ENCODE measurements at places on chromosomes 11 and 22.

GRCh38 chr11:65310736-65311135 is 3.9 kb upstream of the CDC42EP2 start:
- no peak for DNase-seq

DNA sequence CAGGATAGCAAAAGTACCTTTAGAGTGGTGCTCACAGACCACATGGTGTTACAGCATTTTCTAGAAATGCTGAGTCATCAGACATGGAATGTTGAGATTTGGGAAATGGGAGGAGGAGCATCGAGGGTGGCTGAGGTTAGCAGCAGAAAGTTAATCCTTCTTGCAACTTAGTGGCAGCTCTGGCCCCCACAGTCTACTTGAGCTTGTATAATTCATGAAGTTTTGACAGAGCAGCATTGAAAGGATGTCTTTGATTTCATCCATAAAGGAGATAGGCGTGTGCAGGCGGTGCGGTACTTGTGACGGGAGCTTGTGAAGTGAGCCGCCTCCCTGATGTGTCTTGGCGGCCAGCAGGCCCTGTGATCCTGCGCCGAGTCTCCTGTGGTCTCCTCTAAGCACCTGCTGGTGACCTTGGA is 330.5 kb downstream of the TBC1D22A start:
- DNase-seq = no peak

DNA sequence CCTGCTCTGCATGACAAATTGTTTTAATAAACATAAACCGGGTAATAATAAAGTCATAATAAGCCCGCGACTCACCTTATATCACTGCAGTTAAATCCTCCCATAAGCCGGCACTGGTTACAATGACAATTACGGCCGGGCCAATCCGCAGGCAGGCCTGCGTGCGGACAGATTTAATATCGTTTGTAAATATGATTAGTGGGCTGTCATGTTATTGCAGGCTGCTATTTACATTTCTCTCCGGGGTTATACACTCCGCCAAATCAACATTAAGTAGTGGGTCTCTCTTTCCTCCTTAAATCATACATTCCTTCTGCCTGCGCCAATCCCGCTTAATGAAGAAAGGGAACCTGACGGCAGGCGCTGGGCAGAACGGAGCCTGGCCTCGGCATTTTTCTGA is 51.8 kb upstream of the LMO1 start:
- no peak for DNase-seq

DNA sequence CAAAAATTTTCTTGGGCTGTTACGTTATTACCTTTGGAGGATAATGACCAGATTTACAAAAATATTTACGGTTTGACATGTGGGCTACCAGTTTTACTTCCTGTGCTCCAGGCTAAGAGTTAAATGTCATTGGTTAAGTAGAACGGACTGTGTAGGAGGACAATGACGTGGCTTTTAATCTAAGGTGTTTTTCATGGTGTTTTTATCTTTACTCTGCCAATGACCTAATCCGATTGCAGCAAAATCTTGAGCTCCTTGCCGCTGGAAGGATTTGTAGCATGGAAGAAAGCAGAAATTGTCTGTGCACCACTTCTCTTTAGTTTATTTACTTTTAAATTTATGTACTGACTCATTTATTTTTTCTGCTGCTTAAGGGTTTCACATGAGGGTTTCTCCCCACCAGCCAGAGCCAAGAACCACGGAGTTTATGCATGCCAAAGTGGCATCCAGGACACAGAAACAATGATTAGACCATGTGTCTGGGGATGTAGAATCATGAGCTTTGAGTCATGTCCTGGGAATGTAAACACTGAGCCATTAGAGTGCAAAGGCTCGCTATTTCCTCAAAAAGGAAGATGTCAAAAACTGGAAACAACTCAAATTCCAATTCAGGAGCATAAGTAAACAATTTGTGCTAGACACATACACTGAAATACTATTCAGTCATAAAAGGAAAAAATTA is 1.9 kb upstream of the CARD16 start:
- DNase-seq = no peak

DNA sequence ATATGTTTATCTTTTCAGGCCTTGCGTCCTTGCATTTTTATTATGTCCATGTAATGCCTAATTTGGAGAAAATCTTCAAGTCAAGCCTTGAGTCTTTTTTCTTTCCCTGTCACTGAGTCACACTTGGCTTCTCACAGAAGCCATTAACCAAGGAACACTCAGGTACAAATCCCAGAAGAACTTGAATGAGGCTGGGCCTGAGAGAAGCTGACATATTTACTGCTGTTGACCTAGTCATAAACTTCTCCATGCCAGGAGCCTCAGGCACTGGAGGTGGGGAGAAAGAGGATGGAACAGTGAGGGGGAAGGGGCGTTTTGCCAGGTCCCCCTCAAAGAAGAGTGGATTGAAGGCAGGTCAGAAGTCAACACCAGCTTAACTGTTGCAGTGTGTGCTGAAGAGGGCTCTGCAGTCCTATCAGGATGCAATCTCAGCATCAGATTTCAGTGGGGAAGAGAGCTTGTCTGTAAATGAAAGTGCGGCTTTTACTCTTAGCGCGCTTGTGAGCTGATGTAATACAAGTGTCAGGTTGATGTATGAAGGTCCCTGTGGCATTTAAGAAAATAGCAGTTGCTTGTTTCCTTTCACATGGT is 526.0 kb downstream of the ETS1 start:
- no peak for DNase-seq
